ENCODE measurements at places on chromosomes 12 and 14.

GRCh38 chr14:101854366-101854765 is 92.9 kb downstream of the PPP2R5C start:
- DNase-seq, result no peak

DNA sequence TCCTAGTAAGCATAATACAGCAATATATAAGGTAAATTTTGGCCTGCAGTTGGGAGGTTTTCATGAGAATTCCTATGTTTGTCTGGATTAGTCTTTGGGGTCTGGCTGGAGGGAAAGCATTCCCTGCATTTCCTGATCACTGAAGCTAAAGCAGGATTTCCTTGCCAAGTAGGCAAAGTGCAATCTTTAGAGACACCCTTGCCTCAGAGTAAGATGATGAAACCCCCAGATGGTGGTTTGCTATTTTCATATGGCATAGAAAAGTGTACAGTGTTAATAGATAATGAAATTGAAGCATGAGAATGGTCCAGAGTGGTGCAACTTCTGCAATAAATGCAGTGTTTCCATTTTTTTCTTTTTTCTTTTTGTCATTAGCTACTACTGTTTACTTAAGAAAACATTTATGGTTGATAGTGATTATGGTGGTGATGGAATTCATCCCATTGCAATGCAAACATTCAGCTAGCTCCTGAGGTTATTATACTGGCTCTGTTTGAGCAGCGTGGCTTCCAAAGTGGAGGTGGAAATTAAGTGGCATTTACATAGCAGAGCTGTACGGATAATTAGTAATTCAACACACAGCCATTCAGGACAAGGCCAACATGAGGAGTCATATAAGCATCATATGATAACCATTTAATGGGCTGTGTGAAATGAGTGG is 276.3 kb downstream of the DUSP6 start:
- no peak for DNase-seq

DNA sequence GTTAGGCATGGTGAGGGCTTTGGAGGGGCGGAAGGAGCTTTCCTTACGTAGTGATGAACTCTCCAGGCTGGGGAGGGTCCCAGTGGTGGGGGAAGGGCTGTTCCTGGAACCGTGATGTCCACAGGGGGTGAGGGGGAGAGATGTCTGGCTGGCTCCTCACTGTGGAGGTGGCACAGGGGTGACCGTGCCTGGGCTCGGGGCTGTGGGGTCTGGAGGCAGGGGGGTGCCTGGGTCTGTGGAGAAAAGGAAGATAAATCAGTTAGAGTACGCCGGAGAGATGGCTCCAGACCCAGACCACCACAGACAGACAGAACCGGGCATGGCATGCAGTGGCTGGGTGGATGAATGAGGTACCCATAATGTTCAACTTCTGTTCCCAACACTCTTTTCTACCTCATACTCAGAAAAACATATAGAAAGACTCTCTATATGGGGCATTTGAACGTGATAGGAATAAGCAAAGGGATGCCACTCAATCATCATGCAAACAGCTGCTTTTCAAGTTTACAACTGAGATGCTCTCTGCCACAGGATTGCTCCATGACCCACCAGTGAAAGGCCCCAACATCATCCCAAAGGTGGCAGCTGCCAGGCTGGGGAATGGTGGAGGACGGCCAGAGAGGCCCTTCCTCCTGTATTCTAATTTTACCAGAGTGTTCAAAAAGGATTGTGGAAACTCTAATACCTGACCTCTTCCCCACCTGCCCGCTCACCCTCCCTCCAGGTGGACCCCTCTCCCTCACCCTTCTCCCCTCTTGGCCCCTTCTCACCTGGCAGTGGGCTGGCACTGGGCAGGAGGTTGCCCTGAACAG is 5.6 kb downstream of the MYL6 start:
- DNase-seq, result no peak

DNA sequence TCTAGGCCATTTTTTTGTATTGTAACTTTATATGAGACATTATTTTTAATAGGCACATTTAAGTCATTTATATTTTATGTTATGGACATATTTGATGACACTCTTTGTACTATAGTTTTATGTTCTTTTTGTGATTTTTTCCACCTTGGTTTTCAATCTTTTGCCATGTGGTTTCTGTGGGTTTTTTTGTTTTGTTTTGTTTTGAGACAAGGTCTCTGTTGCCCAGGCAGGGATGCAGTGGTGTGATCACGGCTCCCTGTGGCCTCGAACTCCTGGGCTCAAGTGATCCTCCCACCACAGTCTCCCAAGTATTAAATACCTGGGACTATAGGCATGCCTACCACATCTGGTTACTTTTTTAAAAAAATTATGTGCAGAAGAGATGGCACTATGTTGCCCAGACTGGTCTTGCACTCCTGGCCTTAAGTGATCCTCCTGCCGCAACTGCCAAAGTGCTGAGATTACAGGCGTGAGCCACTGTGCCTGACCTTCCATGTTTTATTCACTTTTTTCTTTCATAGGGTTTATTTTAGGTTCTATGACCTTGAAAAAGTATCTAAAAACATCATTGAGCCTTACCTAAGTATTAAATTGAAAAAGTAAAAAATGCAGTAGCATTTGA is 16.3 kb downstream of the MSRB3 start:
- no peak for DNase-seq

GRCh38 chr12:6827437-6827911 is 733 bp upstream of the P3H3 start:
- DNase-seq, result peak; percentile 55

DNA sequence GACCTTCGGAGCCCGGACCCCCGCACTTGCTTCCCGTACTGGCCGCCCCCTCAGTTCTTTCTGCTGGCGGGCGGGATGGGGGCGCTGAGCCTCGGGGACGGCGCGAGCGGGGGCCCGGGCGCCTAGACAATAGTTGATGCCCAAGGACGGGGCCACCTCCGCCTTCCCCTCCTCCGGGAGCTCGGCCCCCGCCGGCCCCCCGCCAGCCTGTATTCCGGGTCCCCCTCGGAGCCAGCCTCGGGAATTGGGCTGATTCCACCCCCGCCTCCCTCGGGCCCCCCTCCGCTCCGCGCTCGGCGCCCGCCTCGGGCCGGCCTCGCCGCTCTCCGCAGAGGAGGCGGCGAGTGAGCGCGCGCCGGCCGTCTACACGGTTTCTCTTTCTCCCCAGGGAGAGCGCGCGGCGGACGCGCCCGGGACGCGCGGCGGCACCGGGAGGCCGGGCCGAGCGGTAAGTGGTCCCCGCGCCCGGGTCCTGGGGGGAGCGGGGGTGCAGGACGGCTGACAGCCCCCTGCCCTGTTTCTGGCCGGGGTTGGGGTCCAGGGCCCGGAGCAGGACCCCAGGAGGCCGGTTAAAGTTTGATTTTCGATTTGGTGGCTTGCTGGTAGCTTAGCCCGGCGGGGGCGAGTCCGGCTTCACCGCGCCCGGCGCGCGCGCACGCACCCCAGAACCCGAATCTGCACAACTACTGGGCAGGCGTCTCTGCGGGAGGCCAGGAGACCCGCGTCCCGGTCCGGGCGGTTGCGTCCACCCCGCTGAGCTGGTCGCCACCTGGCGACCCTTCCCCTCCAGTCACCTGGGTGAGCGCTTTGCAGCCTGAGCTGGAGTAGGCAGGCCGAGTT is 413.7 kb downstream of the PCNX1 start:
- DNase-seq, result peak; percentile 65

DNA sequence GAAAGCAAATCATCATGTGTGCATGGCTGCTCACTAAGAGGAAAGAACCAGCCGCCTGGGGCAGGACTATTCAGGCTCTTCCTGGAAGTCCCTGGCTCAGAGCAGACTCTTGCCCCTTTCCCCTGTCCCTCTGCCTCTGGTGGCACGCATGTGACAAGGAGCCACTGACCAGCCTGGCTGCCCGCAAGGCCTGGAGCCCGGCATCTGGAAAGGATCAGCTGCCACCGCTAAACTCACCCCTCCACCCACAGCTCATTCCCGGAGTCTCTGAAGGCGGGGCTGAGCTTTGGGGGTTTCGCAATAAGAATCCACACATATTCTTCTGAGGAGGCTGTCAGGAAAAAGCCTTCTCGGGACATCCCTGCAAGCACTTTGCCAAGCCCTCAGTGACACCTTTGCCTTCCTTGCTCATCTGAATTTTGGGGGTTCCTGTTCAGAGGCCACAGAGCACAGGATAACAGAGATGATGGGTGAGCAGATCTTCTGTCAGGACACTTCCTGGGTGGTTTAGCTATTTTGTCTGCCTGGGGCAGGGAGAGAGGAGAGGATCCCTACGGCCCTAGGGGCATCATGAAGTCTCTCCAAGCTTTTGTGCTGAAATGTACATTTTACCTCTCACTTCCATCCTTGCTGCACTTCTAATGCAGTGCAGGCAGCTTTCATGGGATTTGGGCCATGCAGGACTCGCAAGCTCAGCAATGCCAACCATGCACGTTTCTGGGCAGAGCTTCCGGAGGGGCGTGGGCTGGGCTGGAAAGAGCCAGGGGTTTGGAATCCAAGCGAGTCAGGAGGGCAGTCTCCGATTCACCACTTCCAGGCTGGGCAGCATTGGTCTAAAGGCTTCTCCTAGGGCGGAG is 124.8 kb upstream of the MAP1LC3B2 start:
- no peak for DNase-seq

- no peak for DNase-seq
Measured at GRCh38 chr12:52687497-52688385, 7.5 kb upstream of the KRT1 start.

DNA sequence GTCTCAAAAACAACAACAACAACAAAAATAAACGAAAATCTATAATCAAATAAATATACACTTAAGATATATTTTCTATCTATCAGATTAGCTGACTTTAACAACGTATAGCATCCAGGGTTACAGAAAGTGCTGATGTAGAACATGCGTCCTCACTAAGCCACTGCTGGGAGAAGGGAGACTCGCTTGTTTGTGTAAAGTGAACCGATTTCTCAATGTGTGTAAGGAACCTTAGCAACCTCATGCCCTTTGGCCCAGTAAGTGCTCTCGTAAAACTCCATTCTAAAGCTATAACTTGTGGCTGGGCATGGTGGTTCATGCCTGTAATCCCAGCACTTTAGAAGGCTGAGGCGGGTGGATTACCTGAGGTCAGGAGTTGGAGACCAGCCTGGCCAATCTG is 23.8 kb downstream of the NFKBIA start:
- no peak for DNase-seq

DNA sequence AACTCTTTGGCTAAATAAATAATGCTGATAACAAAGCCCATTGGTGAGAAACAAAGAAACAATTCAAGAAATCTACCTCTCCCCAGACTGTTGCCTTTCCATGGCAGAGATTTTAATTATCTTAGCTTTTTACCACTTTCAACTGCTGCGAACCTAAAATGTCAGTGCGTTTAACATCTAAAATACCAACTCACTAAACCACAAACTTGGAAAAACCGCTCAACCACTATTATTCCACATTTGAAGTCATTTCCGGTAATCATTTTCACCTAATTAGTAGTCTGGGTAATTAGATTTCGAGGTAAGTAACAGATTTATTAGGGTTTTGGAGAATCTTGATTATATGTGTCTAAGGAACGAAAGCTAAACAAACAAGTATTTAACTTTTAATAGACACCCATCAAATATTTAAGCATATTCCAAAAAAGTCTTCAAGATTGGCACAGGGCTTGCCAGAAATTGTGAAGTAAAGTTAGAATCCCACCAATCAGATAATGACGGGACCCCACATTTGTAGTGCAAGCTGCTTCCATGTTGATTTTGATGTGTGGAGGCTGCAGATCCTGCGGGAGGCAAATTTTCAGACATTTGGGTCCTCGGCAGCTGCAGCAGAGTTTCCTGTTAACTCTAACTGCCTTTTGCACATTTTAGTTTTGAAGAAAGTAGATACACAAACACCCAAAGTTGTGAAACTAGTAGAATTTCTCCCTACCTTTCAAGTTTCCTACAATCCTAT is 4.1 kb downstream of the OTX2 start:
- DNase-seq, result no peak

DNA sequence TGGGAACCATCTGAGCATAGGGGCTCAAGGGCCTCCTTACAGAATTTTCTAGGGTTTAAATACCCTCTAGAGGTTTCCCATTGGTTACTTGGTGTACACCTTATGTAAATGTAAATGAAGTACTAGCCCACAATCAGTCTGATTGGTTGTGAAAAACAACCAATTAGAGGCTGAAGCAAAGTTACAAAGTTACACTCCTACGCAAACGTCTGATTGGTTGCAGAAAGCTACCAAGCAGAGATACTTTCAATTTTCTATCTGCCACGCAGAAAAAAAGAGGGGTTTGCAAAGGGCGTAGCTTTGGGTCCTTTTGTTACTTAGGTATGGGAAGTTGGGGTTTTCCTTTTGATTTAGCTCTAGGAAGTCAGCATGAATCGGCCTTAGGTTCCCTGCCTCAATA is 1.8 kb upstream of the TMEM19 start:
- no peak for DNase-seq

GRCh38 chr12:53571295-53571694 is 54.9 kb downstream of the ATF7 start:
- no peak for DNase-seq

GRCh38 chr14:42353315-42353714 is 746.6 kb downstream of the LRFN5 start:
- no peak for DNase-seq

- DNase-seq, result no peak
Measured at GRCh38 chr12:47739979-47740378, 14.7 kb upstream of the ENDOU start.

DNA sequence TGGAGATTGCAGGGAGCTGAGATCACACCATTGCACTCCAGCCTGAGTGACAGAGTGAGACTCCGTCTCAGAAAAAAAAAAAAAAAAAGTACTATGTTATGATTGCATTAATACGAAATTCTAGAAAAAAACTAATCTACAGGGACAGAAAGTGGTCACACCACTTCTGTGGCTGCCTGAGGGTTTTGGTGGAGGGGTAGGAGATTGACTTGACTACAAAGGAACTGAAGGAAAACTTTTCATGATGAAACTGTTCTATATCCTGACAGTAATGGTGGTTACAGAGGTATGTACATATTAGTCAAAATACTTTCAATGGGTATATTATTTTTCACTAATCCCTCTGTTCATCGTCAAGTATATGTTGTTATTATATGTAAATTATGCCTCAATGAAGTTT is 42.1 kb downstream of the FOXN3 start:
- DNase-seq, result no peak

DNA sequence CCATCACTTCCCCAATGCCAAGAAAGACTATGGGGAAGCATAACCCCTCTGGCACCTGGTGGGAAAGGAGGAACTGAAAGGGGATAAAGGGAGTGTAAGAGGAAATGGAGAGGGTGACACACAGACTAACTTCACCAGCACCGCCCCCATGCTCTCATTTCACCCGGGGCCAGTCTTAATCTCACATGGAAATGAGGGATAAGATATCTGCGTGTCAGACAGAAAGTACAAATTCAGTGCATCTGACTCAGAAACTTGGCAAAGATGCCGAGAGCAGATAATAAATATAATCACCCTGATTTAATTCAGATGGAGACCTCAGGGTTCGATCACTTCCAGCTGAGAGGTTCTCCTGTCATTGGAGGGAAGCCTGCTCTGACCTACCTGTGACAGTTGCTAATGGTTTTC is 191.6 kb downstream of the DUSP6 start:
- peak; percentile 10 for DNase-seq

GRCh38 chr12:19025582-19025981 is 104.0 kb upstream of the PLEKHA5 start:
- no peak for DNase-seq
